ENCODE measurements at places on chromosomes 5 and 9.

- peak; percentile 52 for DNase-seq
Measured at GRCh38 chr9:87713278-87713987, 12.5 kb upstream of the CTSL start.

- DNase-seq: no peak
Measured at GRCh38 chr5:152271420-152271819, 133.7 kb downstream of the NMUR2 start.

GRCh38 chr5:15117688-15118087 is 246.1 kb upstream of the ANKH start:
- DNase-seq: no peak

DNA sequence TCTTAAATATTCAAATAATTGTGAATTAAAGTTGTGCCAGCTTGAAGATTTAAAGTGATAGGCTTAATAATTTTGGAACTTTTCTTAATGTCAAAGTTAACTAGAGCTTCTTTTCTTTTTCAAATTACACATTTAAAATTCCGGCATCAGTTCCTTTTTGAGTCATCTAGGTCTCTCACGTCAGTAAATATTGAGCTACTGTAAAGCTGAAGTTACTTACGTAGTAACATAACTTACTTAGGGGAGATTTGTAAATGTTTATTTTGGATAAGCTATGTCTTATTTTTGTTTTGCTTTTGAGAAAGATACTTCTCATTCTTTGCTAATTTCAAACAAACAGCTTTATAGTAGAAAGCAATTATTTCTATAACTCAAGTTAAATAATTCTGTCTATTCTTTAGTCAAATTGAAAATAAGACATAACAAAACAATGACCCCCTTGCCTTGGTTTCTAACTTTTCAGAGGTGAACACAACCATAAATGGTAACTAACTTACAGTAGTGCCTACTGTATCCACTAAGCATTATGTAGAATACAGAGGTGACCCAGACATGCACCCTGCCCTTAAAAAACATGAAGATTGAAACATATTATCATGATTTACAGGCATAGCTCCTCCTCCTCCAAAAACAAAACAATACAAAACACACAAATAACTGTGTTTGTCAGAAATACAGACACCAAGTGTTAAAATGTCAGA is 29.8 kb downstream of the CD274 start:
- no peak for DNase-seq

DNA sequence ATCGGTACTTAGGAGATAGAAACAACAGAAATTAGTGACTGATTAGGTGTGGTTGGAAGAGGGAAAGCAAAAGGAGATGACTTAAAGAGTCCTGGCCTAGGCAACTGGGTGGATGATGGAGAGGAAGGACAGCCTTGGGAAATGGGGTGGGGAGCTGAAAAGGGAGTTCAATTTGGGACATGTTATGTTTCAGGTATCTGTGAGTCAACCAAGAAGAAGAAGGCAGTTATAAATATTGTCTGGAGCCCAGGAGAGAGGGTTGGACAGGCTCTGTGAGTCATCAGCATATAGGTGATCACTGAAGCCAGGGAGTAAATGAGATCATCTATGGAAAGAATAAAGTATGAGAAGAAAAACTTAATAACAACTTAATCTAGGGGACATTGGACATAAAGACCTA is 357.7 kb downstream of the NPR3 start:
- no peak for DNase-seq

DNA sequence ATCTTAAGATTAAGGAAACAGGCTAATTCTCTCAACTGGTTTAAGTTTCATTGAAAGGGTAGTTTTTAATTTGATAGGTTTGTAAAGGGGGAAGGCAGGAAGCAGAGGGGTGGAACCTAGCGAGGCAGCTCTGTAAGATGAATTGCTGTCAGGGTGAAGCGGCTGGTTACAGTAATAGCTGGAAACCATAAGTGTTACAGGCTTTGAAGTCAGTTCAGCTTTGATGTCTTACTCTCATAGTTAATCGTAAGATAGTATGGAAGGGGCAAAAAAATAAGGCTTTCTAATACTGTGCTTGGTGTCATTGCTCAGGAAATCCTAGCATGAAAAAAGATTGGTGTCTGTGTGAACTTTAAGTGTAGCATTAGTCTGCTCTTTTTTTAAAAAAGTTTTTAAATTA is 20.3 kb downstream of the POU5F2 start:
- DNase-seq: no peak

Measured in activated CD4-positive, alpha-beta T cell treated with anti-CD3 and anti-CD28 coated beads, Interleukin-2, amount 50 U/mL, for 48 hours (primary cell).